ENCODE measurements at places on chromosomes 12 and 14.
A peak's percentile ranks its signal among the peaks of the same experiment; 100 is the strongest.

DNA sequence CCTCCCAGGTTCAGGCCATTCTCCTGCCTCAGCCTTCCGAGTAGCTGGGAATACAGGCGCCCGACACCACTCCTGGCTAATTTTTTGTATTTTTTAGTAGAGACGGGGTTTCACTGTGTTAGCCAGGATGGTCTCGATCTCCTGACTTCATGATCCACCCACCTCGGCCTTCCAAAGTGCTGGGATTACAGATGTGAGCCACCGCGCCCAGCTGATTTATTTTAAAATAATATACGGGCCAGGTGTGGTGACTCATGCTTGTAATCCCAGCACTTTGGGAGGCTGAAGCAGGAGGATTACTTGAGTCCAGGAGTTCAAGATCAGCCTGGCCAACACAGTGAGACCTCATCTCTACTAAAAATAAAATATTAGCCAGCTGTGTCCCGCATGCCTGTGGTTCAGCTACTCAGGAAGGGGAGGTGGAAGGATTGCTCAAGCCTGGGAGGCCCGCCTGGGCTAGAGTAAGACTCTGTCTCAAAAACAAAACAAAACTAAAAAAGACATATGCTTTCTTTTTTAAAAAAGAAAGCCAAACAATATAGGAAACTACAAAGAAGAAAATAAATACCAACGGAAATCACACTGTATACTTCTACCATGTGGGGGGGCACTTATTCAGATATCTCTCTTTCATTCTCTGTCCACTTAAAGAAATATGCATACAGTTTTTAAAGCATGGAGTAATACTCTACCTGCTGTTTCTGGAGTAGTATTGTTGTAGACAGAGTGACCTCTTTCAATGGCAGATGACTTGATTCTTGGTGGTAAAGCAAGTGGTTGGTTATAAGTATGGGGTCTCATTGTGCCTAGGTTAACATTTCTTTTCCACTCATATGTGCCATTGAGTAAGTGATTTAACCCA, 930 bp upstream of the MIA2 start:
- no peak for DNase-seq

DNA sequence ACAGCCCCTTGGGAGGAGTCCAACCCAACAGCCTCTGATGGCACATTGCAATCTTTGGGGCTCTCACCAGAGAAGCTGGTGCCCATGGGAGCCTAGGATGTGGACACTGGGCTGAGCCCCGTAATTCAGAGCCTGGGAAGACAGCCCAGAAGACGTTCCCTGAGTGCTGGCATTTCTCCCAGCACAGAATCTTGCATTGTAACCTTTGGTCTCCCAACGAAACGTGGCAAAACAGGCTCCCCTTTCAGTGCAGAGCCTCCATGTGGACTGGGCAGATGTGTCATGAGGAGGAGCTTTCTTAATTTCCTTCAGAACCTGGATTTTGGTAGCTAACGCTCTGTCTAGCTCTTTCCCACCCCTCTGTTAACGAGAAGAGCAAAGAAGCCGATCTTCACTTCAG, 26.3 kb downstream of the BATF start:
- no peak for DNase-seq

DNA sequence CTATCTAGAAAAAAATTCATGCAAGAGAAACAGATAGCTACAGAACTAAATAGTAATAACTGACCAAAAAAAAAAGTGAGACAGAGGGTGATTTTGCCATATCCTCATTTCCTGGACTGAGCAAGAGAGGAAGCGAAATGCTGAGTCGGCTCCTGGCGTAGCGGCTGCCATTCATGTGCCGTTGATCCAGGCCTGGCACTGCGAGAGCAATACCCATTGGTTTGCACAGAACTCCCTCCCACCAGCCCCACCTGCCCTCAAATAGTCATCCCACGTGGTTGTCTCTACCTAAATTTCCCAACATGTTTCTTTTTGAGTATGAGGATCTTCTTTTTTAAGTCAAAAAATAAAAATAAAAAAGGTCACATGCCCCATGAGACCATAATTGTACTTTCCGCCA, 9.4 kb upstream of the WNT5B start:
- peak; percentile 68 for DNase-seq

- no peak for DNase-seq
Observed at GRCh38 chr12:32589165-32589865, 89.8 kb upstream of the DNM1L start.

DNA sequence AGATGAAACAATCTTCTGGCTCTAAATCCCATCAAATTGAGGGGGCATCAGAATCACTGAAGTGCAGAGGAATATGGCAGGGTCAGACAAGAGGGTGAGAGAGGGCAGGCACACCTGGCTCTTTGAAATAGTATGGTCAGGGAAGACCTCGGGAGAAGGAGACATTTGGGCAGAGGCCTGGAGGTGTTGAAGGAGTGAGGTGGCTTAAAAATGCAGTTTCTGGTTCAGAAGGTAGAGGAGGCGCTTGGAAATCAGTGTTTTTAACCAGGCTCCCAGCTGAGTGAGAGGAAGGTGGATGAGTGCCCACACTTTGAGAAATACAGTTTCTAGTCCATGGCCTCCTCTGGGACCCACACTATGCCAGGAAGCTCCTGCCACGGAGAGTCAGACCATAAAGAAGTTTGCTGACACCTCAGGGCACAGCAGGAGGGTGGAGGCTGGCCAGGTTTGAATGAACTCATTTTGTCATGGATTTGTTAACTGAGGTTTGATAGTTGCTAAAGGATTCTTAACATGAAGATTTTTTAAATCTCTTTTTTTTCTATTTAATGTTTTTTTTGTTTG, 20.1 kb downstream of the NID2 start:
- DNase-seq = no peak

GRCh38 chr12:32659908-32660440, 19.1 kb upstream of the DNM1L start:
- DNase-seq = no peak

DNA sequence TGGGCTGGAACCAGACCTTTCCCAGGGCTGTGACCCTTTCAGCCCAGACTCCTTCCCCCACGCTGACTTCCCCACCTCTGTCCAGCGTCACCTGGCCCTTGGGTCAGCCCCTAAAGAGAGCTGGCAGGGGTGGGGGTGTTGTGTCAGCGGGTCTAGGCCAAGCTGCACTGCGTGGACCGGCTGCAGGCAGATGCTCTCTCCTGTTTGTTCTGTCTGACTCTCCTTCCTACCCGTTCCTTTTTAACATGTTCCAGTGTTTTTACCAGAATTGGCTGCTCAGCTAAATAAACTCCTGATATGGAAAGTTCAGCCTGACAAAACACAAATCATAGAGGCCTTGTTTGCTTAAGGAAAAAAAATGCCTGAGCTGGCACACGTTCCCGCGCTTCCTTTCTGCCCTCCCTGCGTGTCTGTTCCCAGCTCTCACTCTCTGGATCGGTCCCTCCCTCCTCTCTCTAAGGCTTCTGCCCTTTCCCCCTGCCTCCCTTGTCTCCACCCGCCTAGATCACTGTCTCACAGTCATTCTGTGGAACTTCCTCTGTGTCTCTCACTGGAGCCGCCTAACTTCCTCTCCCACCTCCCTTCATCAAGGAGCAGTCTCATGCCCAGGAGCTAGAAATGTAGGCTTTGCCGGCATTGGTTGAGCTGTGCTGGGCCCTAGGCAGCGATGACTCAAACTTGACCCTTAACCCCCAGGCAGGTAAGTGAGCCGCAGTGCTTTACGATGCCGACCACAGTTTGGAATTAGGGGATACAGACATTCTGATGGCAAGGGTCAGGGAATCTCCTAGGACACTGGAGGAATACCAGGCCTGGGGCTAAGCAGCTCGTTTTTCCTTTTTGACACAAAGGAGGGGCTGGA, 15.5 kb upstream of the MLXIP start:
- no peak for DNase-seq

DNA sequence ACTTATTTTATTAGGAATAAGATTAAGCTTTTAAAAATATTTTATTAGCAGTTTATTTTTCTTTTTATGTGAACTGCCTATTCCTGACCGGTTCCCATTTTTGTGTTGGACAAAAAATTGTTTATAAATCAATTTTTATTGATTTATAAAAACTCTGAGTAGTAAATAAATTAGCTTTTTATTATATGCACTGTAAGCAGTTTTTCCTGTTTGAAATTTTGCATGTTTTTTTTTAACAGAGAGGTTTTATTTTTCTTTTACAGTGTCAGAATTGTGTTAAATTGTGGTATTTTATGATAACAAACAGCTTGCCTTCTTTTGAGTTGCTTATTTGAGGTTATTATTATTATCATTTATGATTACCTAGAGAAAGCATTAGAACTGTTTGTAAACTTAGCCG, 68.1 kb downstream of the FOXA1 start:
- DNase-seq = no peak

- DNase-seq = no peak
Observed at GRCh38 chr14:85437148-85437547, 92.8 kb upstream of the FLRT2 start.

- DNase-seq = peak; percentile 15
Observed at GRCh38 chr12:105100998-105101397, 6.5 kb upstream of the WASHC4 start.

- no peak for DNase-seq
Observed at GRCh38 chr12:68261896-68262295, 8.5 kb upstream of the IL22 start.

DNA sequence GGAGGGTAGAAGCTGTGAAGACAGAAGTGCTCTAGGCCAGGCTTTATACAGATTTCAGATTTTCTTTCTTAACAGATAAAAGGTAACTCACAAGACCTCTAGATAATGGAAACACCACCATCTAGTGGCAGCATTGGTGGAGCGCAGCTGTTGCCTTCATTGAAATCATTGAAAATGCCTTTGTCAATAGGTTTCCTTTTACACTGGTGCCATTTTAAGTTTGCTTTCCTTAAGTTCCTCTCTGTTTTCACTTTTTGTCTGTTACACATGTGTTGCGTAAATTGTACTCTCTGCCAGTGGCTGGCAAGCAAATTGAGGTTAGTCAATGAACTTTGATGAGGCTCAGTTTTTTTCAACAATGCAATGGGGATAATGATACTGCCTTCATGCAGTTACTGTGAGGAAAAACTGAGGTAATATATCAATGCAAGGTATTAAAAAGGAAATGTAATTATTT, 31.1 kb downstream of the ALDH1L2 start:
- DNase-seq = peak; percentile 94

DNA sequence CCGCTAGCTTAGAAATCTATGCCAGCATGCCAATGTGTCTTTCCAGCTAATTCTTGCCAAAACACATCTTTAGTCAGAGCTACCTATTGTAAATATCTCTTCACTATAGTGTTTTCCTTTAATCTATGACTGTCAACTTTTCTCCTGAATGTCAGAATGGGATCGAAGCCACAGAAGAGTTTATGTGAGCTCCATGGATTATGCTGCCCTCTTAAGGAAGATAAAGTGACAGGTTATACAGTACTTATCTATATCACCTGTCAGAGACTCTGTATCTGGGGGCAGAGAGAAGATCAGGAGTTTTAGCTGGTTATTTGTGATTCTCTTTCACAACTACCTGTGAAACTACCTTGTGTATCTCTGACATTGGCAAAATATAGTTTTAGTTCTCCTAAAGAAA, 204.3 kb upstream of the SEL1L start:
- DNase-seq = no peak

DNA sequence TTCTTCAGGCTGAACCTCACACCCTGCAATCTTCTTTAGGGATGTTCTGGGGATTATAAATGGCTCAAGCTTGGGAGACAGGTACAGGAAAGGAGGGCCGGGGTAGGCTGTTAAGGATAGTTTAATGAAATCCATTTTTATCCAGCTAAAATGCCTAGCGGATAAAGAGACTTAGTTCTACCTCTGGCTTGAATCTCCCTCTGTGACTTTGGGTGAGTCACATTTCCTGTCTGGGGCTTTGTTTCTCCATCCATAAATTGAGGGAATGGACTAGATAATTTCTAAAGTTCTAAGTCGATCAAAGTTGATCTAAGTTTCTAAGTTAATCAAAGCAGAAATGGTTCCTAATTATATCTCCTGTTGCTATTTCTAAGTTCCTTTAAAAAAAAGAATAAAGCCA, 319.6 kb upstream of the E2F7 start:
- DNase-seq = no peak

- peak; percentile 17 for DNase-seq
Observed at GRCh38 chr12:80766897-80767296, 50.2 kb downstream of the MYF5 start.

GRCh38 chr14:51873221-51873893, 12.9 kb downstream of the GNG2 start:
- DNase-seq = peak; percentile 62

DNA sequence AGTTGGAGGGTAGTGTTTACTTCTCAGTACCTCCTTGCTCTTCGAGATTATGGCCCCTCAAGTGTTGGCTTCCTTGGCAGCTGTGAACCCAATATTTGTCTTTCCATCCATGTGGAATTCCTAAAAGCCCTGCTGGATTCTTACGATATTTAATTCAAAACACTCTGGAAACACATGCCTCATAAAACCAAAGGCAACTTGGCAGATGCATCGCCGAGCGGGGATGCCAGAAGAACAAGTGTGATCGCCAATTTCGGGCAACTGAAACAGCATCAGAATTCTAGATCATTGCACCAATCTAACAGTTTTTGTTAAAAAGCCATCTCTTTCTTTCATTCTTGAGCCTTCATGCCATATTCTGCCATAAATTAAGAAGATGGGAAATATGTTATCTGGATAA, 934.4 kb downstream of the AACS start:
- no peak for DNase-seq
